Hepatocyte (in vitro differentiated cells): ENCODE measurements at places on chromosomes 2 and 18. TPM values are rescaled to one million over a fixed set of nuclear protein-coding genes. Genes with fewer than 3 reads are reported as not detected.

DNA sequence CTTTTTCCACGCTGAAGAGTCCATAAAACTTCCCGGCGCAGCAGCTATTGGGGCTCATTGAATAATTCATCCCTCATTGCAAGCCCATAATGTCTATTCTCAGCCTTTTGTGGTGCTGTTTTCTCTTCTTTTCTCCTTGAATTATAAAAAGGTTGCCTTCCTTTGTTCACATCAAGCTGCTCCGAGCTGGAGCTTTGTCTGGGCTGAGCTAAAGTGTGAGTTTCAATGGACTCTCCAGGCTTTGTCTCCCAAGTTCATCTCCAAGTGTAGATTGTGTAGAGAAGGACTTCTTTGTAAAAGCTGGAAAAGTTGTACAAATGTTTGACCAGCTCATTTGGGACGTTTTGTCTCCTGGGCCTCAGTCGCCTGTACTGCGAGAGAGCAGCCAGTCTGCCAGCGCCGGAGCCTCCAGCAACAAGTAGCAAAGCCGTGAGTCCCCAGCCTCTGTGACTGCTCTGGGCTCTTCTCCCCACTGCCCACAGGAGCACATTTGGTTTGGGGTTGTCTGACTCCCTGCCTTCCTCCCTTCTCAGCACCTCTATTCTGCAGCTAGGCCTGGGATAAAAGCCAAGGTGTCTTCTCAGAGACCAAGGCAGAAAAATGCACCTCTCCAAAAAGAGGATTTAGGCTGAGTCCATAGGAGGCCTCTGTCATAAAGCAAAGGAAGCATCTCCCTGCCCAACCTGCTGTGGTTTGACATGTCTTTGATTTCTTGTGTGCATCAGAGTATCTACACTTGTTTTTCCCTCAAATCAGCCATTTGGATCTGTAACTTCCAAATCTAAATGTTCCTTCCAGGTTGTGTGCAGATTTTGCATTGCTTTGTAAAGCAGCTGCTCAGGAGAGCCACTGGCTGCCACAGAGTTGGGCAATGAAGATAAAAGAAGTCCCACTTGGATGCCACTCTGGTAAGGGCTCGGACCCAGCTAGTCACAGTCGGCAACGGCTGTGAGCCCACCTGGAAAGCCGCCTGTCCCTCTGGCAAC lies 6.4 kb downstream of the PAX3 start:
- peaks cover 99% of the 10 kb centered on the region for H3K27me3 ChIP-seq
- no peak for DNase-seq
- H3K27ac ChIP-seq = no peak overlapping the region
- no peak overlapping the region for H3K4me3 ChIP-seq

DNA sequence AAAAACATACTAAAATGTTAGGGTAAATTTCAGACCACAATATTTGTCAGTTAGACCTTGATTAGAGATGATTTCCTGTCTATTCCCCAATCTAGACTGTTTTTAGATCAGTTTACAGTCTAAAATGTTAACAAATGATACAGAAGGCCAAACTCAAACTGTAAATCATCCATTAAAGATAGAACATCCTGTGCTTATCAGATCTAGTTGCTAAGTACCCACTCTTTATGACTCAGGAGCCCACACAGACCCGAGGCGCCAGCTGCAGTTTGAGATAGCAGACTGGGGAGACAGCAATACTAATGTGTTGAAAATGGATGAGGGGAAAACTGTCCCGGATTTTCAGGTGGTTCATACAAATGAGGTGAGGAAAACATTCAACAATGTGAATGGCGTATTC lies 113.3 kb downstream of the SCG2 start:
- H3K27me3 ChIP-seq = no peaks in the 10 kb centered on the region
- H3K27ac ChIP-seq = no peak overlapping the region
- H3K4me1 ChIP-seq = no peaks in the 10 kb centered on the region
- DNase-seq = peak; percentile 50

DNA sequence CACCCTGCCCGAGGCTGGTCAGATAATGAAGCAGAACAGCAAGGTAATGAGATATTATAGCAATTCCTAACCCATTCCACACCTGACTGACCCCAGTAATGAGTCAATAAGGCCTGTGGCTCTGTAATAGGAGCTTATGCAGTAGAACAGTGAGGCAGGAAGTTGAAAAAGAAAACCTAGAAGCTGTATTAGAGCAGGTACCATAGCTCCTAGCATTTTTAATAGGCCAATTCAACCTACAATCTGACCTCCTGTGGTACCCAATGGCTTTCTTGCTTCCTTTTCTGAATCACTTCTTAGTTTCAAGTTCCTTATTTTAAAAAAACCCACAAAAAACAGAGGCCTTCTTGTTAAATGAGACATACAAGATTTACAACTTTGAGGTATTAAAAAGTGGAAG lies 43.6 kb upstream of the MAP2 start:
- H3K27me3 ChIP-seq = no peaks in the 10 kb centered on the region

- no peaks in the 10 kb centered on the region for H3K27me3 ChIP-seq
- H3K36me3 ChIP-seq = no peaks in the 10 kb centered on the region
- peaks cover 52% of the 10 kb centered on the region for H3K4me1 ChIP-seq
- H3K4me3 ChIP-seq = no peak overlapping the region
- DNase-seq = no peak
Measured at GRCh38 chr2:85434696-85435095, 16.2 kb downstream of the SH2D6 start.

DNA sequence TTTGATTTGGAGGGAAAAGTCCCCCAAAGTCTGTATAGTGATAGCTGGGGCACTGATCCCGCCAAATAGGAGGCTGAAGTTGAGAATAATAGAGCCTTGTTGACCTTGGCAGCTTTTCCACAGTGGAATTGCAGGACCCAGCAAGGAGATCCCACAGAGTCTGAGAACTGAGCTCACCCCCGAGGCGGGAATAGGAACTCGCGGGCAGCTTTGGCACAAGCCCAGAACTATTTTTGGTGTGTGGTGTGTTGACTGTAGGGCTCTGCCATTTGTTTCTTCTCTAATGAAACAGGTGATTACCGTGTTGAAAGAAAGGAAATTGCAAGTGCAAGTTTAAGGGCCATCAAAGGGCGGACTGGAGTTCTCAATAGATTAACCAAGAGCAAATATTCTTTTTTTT lies 34.0 kb downstream of the SH3RF3 start:
- H3K36me3 ChIP-seq = no peaks in the 10 kb centered on the region
- H3K27ac ChIP-seq = no peak overlapping the region
- H3K4me3 ChIP-seq = no peak overlapping the region
- no peaks in the 10 kb centered on the region for H3K4me1 ChIP-seq
- no peaks in the 10 kb centered on the region for H3K27me3 ChIP-seq

DNA sequence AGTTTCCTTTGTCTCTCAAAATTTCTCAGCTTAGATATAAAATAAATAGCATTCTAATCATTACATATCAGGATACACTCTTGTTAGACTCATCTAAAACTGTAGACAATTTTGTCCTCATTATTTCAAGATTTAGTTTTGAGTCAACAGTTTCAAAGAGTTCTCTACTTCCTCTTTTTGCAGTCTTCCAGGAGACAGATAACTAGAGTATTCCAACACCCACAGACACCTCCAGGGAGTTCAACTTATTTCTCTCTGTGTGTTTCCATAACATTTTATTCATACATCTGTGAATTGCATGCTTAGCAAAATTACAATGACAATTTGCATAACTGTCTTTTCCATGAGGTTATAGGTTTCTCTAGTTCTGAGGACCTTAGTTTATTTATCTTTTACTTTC lies 166.6 kb upstream of the HNMT start:
- no peak for DNase-seq
- no peak overlapping the region for H3K4me3 ChIP-seq
- no peak overlapping the region for H3K27ac ChIP-seq
- H3K27me3 ChIP-seq = no peaks in the 10 kb centered on the region

- H3K27me3 ChIP-seq = no peaks in the 10 kb centered on the region
- no peaks in the 10 kb centered on the region for H3K36me3 ChIP-seq
- peaks cover 5% of the 10 kb centered on the region for H3K4me1 ChIP-seq
- H3K4me3 ChIP-seq = no peak overlapping the region
- DNase-seq = no peak
Measured at GRCh38 chr2:231655894-231656293, 52.4 kb upstream of the PTMA start.

- H3K27ac ChIP-seq = no peak overlapping the region
- DNase-seq = no peak
- H3K27me3 ChIP-seq = no peaks in the 10 kb centered on the region
- no peaks in the 10 kb centered on the region for H3K4me1 ChIP-seq
- no peaks in the 10 kb centered on the region for H3K36me3 ChIP-seq
Measured at GRCh38 chr2:187187519-187187918, 260.5 kb downstream of the CALCRL start.

DNA sequence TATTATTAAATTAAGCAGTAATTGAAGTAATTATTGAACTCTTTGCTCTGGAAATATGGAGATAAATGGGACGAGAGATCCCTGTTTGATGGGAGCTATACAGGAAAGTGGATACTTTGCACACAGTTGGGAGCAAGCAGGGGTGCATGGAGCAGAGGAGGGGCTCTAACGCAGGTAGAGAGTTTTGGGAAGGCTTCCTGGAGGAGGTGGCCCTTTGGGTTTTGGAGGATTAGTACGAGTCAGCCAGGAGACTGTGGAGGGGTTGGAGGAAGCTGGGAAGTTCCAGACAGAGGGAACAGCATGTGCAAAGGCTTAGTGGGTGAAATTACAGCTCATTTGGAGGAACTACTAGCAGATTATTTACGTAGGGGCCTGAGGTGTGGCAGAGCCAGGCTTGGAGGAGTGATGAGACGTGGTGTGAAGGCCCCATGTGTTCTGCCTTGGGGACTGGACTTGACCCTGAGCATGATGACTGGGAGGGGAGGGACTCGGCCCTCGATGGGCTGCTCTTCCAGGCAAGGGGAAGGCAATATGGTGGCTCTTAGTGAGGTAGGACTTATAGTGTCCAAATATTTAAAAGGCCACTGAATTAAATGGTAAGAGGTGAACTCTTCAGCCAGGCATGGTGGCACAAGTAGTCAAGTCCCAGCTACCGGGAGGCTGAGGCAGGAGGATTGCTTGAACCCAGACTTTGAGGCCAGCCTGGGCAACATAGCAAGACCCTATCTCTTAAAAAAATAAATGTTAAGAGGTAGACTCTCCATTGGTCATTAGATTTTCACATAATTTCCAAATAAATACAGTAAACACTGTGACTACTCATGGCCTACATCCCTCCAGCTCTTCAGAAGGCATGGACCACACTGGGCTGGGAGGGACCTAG lies 30.2 kb downstream of the GREB1 start:
- H3K4me1 ChIP-seq = peaks cover 4% of the 10 kb centered on the region
- H3K36me3 ChIP-seq = no peaks in the 10 kb centered on the region
- no peaks in the 10 kb centered on the region for H3K27me3 ChIP-seq
- no peak for DNase-seq
- no peak overlapping the region for H3K4me3 ChIP-seq

- DNase-seq = no peak
- H3K4me3 ChIP-seq = no peak overlapping the region
- no peaks in the 10 kb centered on the region for H3K36me3 ChIP-seq
- H3K27me3 ChIP-seq = no peaks in the 10 kb centered on the region
- no peaks in the 10 kb centered on the region for H3K4me1 ChIP-seq
Measured at GRCh38 chr2:29226375-29226774, 111.2 kb downstream of the CLIP4 start.

GRCh38 chr2:220513573-220514288 lies 886.3 kb downstream of the SLC4A3 start:
- no peak for DNase-seq
- no peak overlapping the region for H3K4me3 ChIP-seq
- no peak overlapping the region for H3K27ac ChIP-seq
- H3K27me3 ChIP-seq = no peaks in the 10 kb centered on the region
- H3K4me1 ChIP-seq = no peaks in the 10 kb centered on the region

- H3K36me3 ChIP-seq = no peaks in the 10 kb centered on the region
- no peaks in the 10 kb centered on the region for H3K4me1 ChIP-seq
- no peaks in the 10 kb centered on the region for H3K27me3 ChIP-seq
- peak; percentile 34 for DNase-seq
- H3K4me3 ChIP-seq = no peak overlapping the region
Measured at GRCh38 chr2:54757500-54757899, 34.0 kb downstream of the EML6 start.

DNA sequence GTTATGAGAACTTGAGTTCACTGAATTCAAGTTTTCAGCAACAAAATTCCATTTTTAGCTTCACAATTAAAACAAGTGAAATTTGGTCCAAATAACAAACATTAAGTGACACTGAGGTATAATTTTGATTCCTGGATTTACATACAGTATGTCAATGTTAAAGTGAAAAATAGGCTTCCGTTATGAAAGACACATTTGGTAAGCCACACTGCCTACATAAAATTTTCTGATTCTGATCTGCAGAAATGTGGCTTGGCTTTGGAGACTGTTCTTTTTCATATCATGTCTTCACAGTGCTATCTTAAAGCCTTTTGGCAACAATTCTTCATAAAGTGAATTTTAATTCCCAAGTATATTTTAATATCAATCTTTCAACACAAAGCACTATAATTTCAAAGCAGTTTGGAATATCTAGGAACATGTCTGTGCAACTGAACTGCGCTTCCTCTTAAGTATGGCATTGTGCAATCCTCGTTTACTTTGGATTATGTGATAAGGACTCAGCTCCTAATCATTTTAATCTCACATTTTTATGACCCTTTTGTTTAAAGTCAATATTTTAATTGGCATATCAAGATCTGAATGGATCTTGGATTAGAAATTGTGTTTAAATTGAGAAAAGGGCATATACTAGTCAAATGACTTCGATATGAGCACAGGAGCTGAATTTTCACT lies 60.0 kb downstream of the RBMS1 start:
- no peak overlapping the region for H3K4me3 ChIP-seq
- H3K27ac ChIP-seq = no peak overlapping the region
- no peaks in the 10 kb centered on the region for H3K36me3 ChIP-seq
- no peaks in the 10 kb centered on the region for H3K27me3 ChIP-seq
- H3K4me1 ChIP-seq = no peaks in the 10 kb centered on the region

- H3K27ac ChIP-seq = no peak overlapping the region
- H3K27me3 ChIP-seq = no peaks in the 10 kb centered on the region
- no peaks in the 10 kb centered on the region for H3K36me3 ChIP-seq
- H3K4me1 ChIP-seq = no peaks in the 10 kb centered on the region
- DNase-seq = no peak
- no peak overlapping the region for H3K4me3 ChIP-seq
Measured at GRCh38 chr2:27231921-27232320, 14.8 kb downstream of the CAD start.

DNA sequence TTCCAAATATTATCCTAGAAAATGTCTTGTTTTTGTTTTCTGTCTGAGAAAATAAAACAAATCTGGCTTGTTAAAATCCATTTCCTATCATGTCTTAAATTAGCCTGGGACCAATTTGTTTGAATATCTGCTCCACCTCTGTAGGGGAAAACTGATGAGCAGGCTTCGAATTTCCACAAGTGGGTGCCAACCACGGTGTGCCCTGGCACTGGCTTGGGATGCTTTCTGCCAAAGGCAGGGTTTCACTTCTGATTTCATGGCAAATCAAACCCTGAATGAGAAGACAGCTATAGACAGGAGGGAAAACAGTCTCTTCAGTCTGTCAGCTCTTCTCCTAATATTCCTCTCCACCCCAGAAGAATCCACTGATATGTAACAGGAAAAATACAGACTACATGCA lies 33.7 kb upstream of the STAT4 start:
- no peak for DNase-seq
- no peak overlapping the region for H3K4me3 ChIP-seq
- H3K4me1 ChIP-seq = no peaks in the 10 kb centered on the region
- H3K27me3 ChIP-seq = no peaks in the 10 kb centered on the region
- no peaks in the 10 kb centered on the region for H3K36me3 ChIP-seq

Gene TNFAIP6
- 9.0 and 13.0 TPM in 2 replicates for total RNA-seq

Gene UGT1A7
- 0.07 TPM in 1 of 2 replicates, not detected in the other for total RNA-seq

Gene CTAGE1
- total RNA-seq = 0.12 and 0.47 TPM in 2 replicates

Gene GBX2
- not detected in 2 replicates for total RNA-seq

Gene TRAK2
- 26.7 and 30.0 TPM in 2 replicates for total RNA-seq

Gene MSTN
- 0.04 and 0.17 TPM in 2 replicates for total RNA-seq

Gene MPHOSPH10
- 17.0 and 21.6 TPM in 2 replicates for total RNA-seq

Gene LOXHD1
- total RNA-seq = not detected in 2 replicates

Gene MOGAT1
- not detected in 2 replicates for total RNA-seq

Gene CXCR1
- total RNA-seq = not detected in 2 replicates

Gene SNTG2
- total RNA-seq = not detected in 2 replicates
